Stimulated activated CD4-positive, alpha-beta T cell treated with anti-CD3 and anti-CD28 coated beads, Interleukin-2, amount 100 ng/mL, for 24 hours (primary cell): ENCODE measurements at places on chromosomes 1 and 21.
A peak's percentile ranks its signal among the peaks of the same experiment; 100 is the strongest.

DNA sequence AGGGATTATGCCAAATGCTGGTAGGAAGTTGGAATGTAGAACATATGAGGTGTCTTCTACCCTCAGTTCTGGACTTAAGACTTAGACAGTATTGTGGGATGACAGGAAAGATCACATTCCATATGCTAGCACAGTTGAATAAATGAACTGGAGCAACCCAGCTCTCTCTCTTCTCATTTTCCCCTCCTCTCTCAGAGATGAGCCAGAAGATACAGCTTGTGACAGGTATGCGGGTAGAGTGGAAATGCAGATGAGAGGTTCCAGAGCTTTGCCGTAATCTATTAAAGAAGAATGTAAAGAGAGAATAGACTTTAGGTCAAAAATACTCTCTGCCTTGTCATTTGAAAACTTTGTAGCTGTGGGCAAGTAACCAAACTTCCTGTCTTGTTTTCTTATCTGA lies 32.5 kb upstream of the HMCN1 start:
- DNase-seq, result no peak

GRCh38 chr1:150660584-150660983 lies 31.2 kb upstream of the ENSA start:
- DNase-seq, result no peak

GRCh38 chr1:3037281-3038040 lies 16.2 kb downstream of the ACTRT2 start:
- DNase-seq, result no peak

GRCh38 chr1:228180959-228181644 lies 15.5 kb downstream of the IBA57 start:
- no peak for DNase-seq

GRCh38 chr1:89908672-89909436 lies 86.1 kb upstream of the ZNF326 start:
- DNase-seq, result no peak

DNA sequence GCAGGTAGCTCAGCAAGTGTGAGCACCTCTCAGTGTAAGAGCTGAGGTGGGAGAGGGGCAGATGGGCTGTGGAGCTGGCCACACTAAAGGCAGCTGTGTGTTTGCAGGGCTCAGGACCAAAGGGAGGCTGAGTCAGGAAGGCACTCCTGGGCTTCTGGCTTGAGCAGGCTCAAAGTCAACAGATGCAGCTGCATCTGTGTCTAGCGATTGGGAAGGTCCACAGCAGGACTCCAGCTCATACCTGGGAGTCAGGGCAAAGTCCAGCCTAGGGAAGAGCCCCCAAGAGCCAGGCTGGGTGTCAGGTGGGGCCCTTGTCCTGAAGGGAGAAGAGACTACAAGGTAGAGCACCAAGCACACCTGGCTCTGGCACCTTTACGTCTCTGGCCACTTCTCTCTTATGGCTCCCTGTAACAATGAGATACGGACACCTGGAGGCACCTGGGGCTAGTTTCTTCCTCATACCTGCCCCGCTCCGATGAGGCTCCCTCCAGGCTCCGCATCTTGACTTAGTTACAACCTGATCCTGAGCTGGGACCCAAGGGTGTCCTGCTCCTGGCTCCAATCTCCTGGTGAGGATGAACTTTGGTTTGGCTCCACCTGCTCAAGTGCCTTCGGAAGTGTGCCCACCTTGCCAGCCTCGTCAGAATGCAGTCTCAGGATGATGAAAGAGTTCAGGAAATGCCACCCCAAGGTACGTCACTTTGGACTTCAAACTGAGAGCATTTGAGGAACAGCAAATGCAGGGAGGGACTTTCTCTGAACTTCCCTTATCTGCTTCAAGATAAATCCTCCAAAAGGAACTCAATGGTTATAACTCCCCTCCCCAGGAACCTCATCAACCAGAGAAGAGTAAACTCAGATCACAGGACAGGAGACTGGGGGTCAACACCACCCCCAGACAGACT lies 21.5 kb upstream of the SLC2A1 start:
- no peak for DNase-seq

DNA sequence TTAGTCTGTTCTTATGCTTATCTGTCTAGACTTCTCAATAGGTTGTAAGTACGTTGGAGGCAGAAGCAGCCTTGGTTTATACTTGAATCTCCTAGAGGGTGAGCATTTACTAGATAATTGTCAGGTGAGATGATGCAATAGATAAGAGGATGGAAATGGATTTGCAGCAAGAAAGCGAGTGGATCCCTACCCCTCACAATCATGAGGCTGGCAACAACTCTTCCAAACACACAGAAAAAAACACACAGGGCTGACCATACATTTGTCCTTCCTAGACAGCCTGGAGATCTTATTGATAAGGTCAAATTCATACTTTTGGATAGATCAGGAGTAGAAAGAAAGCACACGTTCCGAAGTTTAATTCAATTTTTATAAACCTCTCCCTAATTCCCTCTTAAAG lies 481.4 kb upstream of the CAMK1G start:
- no peak for DNase-seq

DNA sequence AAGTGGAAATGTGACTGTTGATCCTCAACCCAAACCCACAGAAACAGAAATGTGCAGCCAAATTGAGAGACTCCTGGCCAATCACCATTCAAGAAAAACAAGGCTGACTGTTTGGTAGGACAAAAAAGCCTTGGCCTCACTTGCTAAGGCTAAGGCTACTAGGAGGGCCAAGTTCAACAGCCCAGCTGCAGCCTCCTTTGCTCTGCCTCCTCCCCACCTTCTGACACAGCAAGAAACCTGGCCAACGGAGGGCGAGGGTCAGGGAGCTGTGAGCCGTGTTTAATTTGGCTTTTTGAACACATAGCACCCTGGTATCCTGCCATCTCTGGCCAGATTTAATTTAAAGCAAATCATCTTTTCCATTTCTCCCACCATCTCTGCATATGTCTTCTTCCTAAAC lies 165.8 kb upstream of the RAB4A start:
- no peak for DNase-seq

GRCh38 chr1:169509354-169509753 lies 23.6 kb upstream of the SLC19A2 start:
- DNase-seq, result no peak

GRCh38 chr1:17857996-17858395 lies 102.9 kb downstream of the ACTL8 start:
- DNase-seq, result no peak

GRCh38 chr1:59759156-59759925 lies 55.4 kb upstream of the HOOK1 start:
- peak; percentile 70 for DNase-seq

- DNase-seq, result no peak
Measured at GRCh38 chr1:84971957-84972356, 25.0 kb downstream of the MCOLN2 start.

GRCh38 chr1:235297579-235297978 lies 30.4 kb downstream of the ARID4B start:
- no peak for DNase-seq

GRCh38 chr1:115013792-115014191 lies 15.8 kb upstream of the TSHB start:
- DNase-seq, result no peak

- no peak for DNase-seq
Measured at GRCh38 chr1:13842497-13842896, 142.5 kb downstream of the PRDM2 start.
